Spinal cord (tissue), 10 donors: ENCODE measurements at places on chromosomes 12 and 14.

- DNase-seq = no peak
Measured at GRCh38 chr12:15629108-15629507, 160.1 kb downstream of the EPS8 start.

- DNase-seq = peak; percentile 88
Measured at GRCh38 chr12:102948941-102949352, 8.5 kb upstream of the ASCL1 start.

- peak; percentile 61 for DNase-seq
Measured at GRCh38 chr12:128178966-128179365, 88.0 kb upstream of the TMEM132C start.

DNA sequence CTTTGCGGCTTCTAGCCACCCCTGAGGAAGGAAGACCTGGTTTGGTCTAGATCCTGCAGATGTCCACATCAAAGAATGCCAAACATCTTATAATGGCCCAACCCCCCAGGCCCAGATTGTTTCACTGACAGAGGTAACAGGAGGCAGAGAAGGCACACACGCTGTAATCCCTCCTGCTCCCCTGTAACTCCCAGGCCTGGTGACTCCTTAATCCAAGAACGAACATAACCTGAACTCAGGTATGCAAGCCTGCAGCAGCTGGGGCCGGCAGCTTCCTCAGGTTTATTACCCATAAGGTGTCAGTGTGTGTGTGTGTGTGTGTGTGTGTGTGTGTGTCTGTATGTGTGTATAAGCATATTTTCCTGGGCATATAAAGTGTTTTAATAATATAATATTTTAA is 52.7 kb downstream of the ERH start:
- DNase-seq = no peak

DNA sequence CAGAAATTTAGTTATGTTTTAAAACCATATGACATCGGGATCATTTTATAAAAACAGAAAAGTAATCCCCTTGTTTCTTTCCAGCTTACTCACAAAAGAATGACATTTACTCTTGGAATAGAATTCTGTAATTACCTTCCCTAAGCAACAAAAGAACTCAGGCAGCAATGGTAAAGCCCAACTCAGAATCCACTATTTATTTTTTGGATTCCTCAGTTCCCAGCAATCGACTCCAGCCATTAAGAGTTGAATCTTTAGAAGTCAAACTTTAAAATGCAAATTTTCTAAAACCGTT is 65.9 kb downstream of the FOXN3 start:
- no peak for DNase-seq

- no peak for DNase-seq
Measured at GRCh38 chr14:29865299-29865698, 62.3 kb downstream of the PRKD1 start.

GRCh38 chr12:93183940-93184671 is 193.6 kb upstream of the NUDT4 start:
- peak; percentile 69 for DNase-seq

GRCh38 chr14:23449314-23449713 is 13.9 kb upstream of the MYH7 start:
- DNase-seq = no peak

GRCh38 chr14:104249089-104249488 is 110.7 kb downstream of the KIF26A start:
- no peak for DNase-seq
